NCI-H187 (cell line): ENCODE measurements at places on chromosomes 2 and 18.

DNA sequence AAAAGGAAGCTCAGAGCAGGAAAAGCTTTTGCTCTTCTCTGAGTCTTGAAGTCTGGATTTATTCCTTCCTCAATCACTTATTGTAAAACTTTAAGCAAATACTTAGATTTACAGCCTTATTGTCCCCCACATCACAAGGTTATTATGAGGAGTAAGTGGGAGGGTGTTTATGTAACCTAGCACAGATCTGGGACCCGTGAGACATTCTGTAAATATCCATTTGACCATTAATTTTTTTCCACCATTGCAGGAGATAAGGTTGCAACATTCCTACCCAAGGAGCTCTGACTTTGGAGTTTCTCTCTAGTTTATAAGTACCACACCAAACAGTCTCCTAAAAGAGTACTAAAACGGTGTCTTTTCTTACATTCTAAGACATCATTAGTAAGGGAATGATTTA, 52.1 kb upstream of the CTIF start:
- DNase-seq: no peak

DNA sequence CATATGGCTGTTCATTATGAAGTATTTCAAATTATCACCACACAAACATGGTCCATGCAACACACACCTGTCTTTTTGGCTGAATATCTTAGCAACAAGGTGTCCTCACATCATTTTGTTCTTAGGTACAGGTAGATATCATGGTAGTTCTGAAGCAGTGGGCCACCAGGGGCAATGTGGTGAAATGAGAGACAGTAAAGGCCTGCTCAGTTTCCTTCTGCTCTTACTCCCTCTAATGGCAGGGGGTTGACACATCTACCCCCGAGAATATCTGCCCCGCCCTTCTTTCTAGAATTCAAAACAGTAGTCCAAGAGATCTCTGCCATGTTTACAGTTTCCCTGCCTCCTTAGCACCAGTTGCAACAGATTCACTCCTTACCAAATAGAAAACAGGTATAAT, 147.0 kb upstream of the KLHL14 start:
- DNase-seq: no peak

DNA sequence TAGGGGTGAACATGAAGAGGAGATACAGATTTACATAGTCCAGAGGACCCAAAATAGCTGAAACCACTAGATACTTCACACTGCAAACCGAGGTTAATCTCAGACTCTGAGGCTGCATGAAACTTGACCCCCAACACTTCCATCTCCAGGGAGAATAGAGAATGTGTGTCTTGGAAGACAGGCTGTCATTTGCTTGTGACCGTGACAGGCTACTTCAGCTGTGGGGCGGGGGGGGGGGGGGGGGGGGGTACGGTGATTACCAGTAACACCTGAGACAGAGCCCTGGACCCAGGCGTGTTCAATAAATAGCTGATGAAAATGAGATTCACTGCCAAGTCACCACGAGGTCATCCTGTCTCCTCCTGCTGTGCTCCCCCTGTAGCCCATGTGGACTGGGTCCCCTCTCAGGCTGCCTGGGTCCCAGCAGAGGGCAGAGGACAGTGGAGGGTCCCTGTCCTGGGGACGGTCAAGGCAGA, 5.7 kb upstream of the KLHL29 start:
- DNase-seq: no peak

DNA sequence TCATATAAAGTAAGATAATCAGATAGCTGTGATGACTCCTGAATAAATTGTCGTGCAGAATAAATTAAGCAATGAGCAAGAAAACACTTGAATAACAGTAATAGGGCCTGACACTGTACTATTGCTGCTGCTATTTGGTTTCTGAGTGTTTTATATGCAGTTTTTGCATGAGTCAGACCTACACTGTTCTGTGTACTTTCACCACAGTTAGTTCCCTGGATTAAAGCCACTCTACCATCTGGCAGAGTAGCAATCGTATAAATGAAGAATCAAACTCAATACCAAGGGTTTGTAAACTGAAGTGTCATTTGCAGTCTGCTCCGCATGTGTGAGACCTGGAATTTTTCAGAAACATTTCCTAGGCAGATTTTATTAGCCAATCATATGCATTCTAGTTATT, 398.6 kb upstream of the CDH7 start:
- no peak for DNase-seq

DNA sequence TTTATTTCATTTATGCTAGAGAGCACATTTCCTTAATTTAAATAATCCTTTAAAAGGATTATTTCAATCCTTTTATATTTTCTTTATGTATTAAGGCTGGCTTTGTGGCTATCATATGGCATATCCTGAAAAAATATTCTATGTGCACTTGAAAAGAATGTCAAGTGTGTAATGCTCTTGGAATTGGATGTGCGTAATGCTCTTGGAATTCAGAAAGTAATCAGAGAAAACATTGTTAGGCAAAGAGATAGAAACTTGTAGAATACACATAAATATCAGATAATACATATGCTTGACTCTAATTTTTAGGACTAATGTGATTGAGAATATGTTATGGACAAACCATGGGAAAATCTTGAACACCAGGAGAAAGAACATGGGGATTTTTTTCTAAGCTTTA, 197.5 kb upstream of the COL3A1 start:
- DNase-seq: no peak
